ENCODE measurements at places on chromosomes 3 and 15.

DNA sequence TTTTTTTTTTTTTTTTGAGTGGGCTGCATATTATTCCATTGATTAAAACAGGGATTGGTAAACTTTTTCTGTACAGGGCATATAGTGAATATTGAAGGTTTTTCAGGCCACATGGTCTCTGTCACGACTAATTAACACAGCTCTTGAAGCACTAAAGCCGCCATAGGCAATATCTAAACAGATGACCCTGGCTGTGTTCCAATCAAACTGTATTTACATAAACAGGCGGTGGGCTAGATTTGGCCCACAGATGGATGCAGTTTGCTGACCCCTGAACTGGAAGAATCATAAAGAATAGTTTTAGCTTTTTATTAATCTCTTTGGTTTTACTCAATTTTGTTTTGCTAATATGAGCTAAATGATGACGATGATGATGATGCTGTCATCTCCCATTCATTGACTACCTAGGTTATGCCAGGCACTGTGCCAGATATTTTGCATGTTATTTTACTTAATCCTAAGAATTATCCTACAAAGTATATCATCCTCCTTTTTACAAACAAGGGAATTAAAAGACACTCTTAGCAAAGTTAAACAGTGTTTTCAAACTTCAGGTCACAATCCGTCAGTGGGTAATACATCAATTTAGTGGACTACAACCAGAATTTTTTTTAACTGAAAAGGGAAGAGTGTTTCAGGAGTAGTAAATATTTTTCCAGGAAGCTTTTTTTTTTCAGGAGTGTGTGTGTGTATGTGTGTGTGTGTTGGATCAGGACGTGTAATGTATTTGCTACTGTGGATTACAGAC, 54.3 kb downstream of the LMCD1 start:
- peak; percentile 8 for DNase-seq

- no peak for DNase-seq
Observed at GRCh38 chr15:56252386-56252785, 8.7 kb upstream of the RFX7 start.

DNA sequence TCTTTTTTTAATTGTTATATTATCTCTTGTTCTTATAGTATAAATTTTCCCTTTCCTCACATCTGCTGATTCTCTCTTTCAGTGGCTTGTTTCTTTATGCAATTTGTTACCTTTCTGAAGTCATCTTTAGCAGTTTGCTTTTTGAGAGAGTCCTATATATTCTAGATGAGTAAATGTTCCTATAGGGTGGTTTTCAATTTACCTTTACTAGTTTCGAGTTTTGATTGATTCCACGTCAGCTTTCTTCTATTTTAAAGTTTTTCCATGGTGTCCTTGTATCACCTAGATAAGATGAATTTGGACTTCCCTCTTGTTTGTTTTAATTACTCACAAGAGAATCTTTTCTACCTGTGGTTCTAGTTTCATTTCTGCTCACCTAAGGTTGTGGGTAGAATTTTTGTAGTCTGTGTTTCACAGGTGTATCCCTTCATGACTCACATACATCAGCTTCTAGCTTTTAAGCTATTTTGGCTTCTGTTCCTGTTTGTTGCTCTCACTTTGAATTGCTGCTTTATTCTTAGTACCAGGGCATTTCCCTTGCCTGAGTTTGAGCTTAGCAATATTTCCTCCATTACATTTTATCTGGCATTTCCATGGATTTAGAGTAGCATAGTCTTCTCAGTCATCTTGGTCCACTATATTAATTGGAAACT, 6.4 kb downstream of the TEX9 start:
- no peak for DNase-seq

GRCh38 chr3:25971736-25972135, 181.8 kb downstream of the OXSM start:
- no peak for DNase-seq

- DNase-seq = peak; percentile 31
Observed at GRCh38 chr15:68298882-68299381, 21.4 kb downstream of the FEM1B start.

- DNase-seq = no peak
Observed at GRCh38 chr3:3189961-3190360, 10.5 kb upstream of the CRBN start.

GRCh38 chr3:113051787-113052186, 61.0 kb downstream of the GTPBP8 start:
- peak; percentile 23 for DNase-seq

GRCh38 chr3:37144806-37145205, 29.6 kb downstream of the LRRFIP2 start:
- DNase-seq = no peak

DNA sequence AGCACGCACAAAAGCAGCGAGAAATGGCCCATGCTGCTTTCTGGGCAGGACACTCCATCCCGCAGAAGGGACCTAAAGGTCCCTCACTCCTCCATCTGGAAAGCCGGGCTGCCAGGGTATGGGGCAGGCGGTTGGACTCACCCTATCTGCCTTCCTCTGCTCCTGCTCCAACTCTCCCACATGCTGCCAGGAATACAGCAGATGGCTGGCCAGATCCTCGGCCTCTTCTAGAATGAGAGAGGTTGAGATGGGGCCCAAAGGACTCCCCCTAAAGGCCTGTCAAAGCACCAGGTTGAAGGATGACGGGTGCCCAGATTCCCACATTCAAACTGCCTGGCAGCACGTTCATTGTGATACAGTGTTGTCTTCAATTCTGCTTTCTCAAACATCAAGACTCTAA, 85.1 kb upstream of the C2CD4B start:
- no peak for DNase-seq

DNA sequence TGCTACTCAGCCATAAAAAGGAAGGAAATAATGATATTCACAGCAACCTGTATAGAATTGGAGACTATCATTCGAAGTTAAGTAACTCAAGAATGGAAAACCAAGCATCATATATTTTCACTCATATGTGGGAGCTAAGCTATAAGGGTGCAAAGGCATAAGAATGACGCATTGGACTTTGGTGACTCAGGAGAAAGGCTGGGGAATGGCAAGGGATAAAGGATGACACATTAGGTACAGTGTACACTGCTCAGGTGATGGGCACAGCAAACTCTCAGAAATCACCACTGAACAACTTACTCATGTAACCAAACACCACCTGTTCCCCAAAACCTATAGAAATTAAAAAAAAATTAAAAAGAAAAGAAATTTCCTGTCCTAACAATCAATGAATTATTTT, 42.7 kb downstream of the ALCAM start:
- DNase-seq = no peak

DNA sequence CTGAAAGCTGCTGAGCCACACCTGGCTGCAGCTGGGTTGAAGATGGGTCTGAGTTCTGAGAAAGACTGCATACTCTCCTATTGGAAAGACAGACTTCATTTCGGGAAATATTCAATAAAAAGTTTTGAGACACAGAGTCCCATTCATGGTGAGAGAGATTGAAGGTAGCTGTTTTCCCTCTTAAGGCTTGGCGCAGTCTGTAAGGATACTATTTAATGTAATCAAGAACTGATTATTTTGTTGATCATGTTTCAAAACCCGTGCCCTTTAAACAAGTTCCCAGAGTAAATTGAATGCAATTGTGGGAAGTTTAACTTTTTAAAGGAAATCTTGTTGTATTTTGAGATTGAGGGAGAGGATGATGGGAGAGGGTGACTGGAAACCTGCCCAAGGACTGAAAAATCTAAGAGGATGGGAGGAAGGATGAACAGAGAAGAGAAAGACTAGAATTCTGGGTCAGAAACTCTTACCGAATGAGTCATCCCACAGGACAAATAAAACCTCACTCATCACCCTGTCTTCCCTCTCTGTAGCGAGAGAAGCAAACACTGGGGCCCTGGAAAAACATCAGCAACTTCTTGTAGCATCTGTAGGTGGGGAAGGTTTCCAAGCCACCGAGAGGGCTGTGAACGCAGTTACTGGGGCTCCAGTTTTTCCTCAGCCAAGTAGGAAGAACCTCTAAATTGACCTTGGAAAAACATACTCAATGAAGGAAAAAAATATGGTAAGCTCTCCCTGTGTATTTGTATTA, 193.2 kb upstream of the TPRG1 start:
- DNase-seq = peak; percentile 75

- no peak for DNase-seq
Observed at GRCh38 chr3:46971742-46972141, 4.8 kb downstream of the CCDC12 start.

GRCh38 chr3:99911433-99911832, 93.8 kb downstream of the CMSS1 start:
- DNase-seq = no peak

- DNase-seq = no peak
Observed at GRCh38 chr3:107184375-107184774, 192.9 kb upstream of the CCDC54 start.

GRCh38 chr3:100270215-100270583, 9.4 kb downstream of the TBC1D23 start:
- DNase-seq = no peak

- DNase-seq = peak; percentile 76
Observed at GRCh38 chr3:45760878-45761711, 35.2 kb downstream of the SLC6A20 start.

GRCh38 chr3:192652727-192653126, 74.6 kb downstream of the FGF12 start:
- DNase-seq = no peak

DNA sequence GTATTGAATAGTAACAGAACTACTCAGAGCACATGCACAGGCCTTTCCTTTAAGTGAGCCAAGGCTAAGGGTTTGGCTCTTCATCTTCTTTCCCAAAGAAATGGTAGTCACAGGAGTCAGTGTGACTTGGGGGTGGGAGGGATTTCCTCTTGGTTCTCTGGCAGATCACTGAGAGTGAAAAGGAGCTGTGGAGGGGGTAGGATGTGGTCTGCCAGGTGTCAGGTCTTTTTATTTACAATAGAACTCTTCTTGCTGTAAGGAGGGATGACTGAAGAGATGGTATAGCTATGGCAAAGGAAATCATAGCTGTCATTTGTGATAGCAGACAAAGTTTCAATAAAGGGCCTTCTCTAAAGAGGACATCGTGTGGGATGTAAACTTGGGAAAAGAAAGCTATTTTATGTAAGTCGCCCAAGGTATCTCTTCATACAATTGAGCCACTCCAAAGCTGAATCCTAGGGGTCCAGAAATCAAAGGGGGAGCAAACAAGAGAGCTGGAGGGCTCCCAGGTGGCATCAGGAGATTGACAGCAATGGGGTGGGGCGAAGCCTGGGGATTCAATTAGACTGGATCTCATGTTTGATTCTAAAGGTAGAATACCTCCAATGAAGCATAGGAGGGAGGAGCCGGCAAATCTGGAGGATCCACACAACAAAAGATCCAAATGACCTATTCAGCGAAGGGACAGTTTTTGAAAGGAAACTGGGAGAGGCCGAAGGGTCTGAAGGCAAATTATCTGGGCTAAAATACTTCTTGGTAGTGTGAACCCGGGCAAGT, 20.0 kb upstream of the CHD2 start:
- no peak for DNase-seq

DNA sequence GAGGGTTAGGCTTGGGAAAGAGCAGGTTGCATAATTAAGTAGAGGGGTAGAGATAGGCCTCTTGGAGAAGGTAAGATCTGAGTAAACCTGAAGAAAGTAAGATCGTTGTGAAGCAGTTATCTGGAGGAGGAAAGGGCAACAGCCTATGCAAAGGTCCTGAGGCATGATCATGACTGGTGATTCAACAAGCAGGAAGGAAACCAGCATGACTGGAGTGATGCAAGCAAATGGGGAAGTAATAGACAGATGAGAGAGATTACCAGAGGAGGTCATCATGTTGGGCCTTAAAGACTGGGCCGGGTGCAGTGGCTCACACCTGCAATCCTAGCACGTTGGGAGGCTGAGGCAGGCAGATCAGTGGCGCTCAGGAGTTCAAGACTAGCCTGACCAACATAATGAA, 360.2 kb downstream of the EPHB1 start:
- no peak for DNase-seq

All from fibroblast of lung (primary cell).